Fibroblast of lung (primary cell): ENCODE measurements at places on chromosomes 1 and 21. TPM values are rescaled to one million over a fixed set of nuclear protein-coding genes. Genes with fewer than 3 reads are reported as not detected.

DNA sequence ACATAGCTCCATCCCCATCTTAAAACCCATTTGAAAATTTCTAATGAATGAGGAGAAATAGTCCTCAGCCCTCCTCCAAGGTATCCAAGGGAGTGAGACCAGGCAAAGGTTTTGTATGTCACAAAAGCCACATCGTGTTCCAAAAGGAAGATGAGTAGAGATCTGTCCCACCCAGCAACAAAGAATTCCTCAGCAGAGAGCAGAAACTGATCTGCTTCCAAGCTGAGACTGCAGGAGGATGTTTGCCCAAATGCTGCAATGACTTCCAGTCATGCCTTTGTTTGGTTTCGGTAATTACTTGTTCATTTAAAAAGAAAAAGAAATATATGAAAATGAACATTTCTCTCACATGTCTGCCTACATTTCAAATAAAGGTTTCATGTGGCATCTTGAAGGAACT is 186.9 kb downstream of the SETD4 start:
- DNase-seq, result no peak

DNA sequence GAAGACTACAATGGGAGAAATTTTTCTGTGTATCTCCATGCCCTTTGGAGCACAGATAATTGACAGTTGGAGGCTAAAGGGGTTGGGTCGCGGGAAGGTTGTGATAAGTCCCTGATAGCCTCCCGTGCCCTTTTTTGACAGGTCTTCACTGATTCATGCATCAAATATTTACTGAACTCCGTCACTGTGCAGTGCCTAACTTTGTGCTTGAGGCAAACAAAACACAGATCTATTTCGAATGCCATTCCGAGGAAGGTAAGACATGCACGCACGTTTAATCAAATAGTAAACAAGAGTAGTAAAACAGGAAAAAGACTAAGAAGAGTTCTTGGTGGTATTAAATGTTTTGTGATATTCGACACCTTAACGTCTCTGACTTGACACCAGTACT is 494 bp upstream of the PIP5K1A start:
- no peak for DNase-seq

The PDPN gene
- polyA plus RNA-seq, result 1.5 and 6.0 TPM in 2 replicates

DNA sequence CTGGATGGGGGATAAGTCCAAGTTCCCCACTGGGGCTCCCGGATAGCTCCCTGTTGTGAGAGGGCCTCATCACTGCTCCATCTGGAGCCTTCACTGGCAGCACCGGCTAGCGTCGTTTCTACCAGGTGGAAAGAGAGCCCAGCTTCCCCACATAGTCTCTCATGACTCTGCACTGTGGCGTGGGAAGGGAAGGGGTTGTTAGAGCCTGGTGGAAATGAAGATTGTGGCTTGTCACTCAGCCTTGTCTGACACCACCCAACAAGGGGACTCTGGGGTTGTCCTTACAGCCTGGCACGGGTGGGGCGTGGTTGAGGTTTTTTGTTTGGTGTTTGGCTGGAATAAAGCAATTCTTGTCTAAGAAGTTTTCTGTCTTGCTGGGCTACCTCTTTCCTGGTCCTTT is 94.6 kb downstream of the ADARB1 start:
- no peak for DNase-seq

DNA sequence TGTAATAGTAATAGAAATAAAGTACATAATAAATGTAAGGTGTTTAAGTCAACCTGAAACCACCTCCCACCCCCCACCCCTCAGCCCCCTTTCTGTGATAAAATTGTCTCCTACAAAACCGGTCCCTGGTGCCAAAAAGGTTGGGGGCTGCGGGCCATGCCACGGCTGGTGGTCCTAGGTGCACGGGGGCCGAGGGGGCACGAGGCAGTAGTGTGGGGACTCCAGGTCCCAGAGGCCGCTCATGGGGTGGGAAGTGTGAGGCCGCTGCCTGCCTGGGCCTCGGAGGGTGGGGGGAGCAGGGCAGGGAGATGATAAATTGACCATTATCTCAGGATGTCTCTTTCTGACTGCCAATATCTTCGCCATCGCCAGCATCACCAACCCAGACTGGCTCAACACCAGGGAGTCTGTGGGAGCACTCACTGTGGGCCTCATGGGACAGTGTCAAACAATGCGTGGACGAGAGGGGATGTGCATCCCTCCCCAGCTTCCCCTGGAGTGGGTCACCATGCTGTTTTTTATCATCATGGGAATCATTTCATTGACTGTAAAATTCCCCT is 6.5 kb downstream of the ZBTB17 start:
- no peak for DNase-seq

- peak; percentile 49 for DNase-seq
These were observed 16.2 kb downstream of the PI4KB start for GRCh38 chr1:151311011-151311410.
